ENCODE measurements at places on chromosomes 6 and 20. TPM values are rescaled to one million over a fixed set of nuclear protein-coding genes. Genes with fewer than 3 reads are reported as not detected.

DNA sequence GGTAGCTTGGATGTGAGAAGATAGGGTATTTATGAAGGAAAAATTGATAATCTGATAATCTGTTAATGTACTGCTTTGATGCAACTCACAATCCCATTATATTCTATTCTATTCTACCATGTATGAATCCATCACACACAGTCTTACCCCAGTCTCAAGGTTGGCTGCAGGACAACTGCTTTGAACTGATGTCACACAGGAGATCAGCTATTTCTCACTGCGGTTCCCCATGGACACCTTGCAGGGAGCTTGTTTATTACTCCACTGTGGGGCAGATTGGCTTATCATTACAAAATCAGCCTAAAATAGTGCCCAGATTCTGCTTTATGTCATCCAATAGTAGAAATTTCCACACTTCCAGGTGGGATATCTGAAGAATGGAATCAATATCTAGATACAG, 61.0 kb upstream of the HS3ST5 start:
- DNase-seq = no peak

DNA sequence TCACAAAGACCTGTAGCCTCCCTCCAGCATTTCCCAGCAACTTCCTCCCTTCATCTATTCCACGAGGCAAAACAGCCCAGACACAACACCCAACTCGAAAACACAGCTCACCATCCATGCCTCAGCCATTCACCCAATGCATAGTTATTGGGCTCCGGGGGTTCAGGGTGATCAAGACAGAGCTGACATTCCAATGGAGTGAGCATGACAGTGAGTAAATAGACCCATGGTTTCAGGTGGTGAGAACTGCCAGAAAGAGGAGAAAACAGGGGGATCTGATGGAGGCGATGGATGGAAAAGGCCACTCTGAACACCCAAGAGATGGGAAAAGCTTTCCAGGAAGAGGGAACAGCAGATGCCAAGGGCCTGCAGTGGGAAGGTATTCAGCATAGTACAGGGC, 5.9 kb downstream of the CASS4 start:
- DNase-seq = no peak

DNA sequence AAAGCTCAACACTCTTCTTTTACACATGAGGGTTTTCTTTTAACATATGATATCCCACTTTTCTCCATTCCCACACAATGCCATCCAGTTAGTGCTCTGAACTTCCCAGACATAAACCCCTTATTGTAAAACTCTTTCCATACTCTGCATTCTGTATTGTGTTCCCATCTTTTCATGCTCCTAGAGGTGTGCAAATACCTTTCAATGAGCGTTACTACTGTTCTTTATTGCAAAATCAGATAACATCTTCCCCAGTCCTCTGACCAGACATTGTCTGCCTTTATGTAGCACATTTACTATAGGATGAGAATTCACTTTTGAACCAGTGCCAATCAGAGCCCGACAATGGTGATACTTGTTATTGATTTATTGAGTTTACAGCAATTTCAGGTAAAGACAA, 296.2 kb downstream of the GRIK2 start:
- DNase-seq = no peak

DNA sequence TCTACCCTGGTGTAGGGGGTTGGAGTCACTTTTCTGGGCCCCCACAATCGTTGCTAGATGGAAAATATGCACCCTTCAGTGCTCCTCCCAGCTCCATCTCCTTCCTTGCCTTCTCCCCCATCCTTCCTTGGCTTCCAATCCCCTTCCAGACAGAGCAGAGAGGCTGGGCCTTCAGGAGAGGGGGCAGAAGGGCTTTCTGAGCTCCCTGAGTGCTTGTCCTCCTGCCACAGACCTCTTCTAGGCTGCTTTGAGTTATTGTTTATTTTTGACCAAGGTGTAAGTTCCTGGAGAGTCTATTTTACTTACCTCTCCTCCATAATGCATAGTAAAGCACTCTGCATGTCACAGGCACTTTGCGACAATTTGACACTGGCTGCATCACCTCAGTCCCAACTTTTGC, 96.4 kb upstream of the CNKSR3 start:
- DNase-seq = no peak

DNA sequence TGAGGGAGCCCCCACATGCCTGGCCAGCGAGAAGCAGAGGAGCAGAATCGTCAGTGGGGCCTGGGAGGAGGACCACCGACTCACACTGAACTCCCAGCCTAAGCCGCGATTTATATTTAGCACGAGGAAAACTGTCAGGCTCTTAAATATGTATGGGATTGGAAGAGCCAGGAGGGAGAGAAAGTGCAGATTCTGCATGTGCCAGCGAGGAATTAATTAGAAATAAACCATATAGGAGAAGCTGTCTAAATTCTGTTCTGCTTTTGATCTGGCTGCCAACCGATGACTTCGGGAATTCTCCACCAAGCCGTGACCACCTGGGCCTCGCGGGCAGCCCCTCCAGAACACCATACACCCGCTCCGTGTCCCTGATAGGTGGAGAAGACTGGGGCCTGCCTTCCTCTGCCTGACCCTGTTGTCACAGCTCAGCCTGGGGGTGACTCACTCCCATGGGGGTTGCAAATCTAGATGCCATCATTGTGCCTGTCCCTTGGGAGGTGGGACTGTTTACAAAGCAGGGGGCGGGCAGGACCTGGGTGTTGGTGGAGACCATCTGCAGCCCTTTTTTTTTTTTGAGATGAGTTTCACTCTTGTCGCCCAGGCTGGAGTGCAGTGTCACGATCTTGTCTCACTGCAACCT, 91.1 kb upstream of the PMEPA1 start:
- no peak for DNase-seq

DNA sequence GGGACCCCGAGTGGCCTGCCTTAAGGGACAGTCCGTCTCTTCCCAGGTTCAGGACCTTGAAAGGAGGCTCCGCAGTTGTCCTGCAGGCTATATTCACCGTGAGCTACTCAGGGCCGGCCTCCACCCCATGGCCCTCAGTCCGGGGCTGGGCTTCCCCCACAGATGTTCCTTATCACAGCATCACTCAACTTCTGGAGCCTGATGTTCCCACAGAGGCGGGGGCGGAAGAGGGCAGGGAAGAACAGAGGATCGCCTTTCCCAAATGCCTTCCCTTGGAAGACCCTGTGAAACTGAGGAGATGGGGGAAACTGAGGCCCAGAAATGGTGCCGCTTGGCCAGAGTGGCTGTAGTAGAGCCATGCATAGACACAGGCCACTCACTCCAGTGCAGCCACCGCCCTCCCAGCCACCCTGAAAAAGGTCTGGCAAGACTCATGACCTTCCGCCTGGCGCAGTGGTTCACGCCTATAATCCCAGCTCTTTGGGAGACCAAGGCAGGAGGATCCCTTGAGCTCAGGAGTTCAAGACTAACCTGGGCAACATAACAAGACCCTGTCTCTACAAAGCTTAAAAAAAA, 4.3 kb upstream of the COX4I2 start:
- DNase-seq = no peak

DNA sequence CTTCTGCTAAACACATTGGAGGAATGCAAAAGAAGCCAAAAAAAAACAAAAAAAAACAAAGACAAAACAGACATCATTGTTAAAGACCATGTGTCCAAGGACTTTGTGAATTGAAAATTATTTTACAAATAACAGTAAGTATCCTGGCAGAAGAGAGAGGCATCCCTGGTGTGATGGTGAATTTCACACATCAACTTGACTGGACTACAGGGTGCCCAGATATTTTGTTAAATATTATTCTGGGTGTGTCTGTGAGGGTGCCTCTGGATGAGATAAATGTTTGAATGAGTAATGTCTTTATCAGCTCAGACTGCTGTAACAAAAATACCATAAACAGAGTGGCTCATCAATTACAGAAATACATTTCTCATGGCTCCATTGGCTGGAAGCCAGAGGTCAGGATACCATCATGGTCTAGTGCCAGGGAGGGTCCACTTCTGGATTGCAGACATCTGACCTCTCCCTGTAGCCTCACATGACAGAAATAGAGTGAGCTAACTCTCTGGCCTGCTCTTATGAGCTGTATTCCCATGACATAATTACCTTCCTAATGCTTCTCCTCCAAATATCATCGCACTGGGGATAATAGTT, 12.2 kb upstream of the C6orf118 start:
- no peak for DNase-seq

DNA sequence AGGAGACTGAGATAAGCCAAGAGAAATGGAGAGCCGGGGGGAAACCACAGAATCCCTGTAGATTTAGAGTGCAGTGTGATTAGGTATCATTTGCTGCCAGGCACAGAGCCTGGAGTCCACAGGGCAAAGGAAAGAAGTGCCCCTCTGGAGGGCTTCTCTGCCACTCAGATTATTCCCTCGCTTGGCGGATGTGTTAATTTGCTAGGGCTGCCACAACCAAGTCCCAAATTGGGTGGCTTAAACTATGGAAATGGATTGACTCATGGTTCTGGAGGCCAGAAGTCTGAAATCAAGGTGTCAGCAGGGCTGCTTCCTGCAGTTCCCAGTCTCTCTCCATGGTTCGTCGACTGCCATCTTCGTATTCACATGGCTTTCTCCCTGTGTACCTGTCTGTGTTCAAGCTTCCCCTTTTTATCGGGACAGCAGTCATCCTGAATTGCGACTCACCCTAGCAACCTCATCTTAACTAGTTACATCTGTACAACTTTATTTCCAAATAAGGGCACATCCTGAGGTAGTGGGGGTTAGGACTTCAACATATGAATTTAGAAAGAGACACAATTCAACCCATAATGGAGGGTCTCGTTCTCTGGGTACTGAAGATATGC, 122.2 kb downstream of the ANKRD60 start:
- DNase-seq = no peak

DNA sequence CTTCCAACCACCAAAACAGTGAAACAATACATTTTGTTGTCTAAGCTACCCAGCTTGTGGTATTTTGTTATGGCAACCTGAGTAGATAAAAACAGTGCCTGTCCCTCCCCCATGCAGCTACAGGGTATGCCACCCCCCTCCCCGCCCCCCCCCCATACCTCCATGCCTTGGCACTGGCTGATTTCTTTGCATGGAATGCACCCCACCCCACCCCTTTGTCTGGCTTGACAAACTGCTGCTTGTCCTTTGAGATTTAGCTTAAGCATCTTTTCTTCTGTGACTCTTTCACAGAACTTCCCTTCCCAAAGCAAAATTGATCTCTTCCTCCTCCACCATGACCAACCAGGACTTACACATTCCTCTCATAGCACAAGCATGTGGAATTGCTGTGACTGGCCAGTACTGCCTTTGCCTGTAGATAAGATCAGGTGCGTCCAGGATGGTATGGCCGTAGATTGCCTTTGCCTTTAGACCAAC, 64.6 kb upstream of the ADGRF1 start:
- DNase-seq = no peak

- no peak for DNase-seq
Measured at GRCh38 chr6:14804001-14804784, 441.7 kb upstream of the JARID2 start.

GRCh38 chr20:20562507-20562906, 149.9 kb downstream of the RALGAPA2 start:
- DNase-seq = no peak

The TOX2 gene
- 5.1 TPM for polyA plus RNA-seq

The TINAG gene
- polyA plus RNA-seq = 33.0 TPM

The NHSL1 gene
- polyA plus RNA-seq = 11.5 TPM

The SKIC2 gene
- 51.1 TPM for polyA plus RNA-seq

The HCRTR2 gene
- 0.47 TPM for polyA plus RNA-seq

The HS3ST5 gene
- polyA plus RNA-seq = 1.4 TPM

The MTO1 gene
- polyA plus RNA-seq = 33.0 TPM

The CALHM4 gene
- 0.49 TPM for polyA plus RNA-seq

The VWA7 gene
- 9.0 TPM for polyA plus RNA-seq

Data from right renal pelvis (tissue), 4 donors.